ENCODE measurements at places on chromosomes 7 and 10.

DNA sequence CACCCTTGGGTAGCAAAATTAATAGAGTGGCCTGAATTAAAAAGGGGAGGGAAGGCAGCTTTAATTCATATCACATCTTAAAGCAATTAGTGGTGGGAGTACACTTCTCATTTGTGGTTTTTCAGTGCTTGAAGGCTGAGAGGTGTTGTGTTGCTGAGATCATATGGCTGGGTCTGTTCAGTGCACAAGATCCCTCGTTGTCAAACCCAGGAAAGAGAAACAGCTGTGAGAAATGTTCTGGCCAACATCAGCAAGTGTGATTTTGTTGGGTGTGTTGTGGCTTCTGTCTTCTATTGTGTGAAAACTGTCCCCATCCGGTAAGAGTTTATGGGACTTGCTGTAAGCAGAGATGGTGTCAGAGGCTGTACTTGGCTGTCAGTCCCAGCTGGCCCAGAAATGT is 197.9 kb upstream of the BMPER start:
- DNase-seq, result no peak

DNA sequence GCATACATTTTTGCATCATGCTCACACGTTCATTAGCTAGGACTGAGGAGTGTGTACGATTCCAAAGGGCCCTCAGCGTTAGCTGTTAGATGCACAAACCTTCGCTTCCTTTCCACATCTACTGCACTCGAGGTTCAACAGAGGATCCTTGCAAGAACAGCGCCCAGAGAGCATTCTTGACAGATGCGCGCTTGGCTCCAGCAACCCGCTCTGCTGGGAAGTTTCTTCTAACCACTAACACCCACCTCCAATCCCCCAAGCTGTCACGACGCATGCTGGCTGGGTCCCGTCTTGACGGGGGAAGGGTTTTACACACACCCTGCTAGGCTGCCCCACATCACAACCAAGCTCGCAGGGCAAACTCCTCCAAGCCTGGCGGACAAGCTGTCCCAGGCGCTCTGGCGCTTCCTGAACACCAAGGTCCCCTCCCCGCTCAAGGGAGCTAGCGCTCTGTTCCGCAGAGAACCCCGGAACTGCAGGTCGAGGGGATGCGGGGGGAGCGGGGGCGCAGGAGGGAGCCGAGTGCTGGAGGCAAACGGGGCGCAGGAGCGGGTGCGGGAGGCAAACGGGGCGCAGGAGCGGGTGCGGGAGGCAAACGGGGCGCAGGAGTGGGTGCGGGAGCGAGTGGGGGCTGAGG is 653 bp upstream of the ADRB1 start:
- no peak for DNase-seq

DNA sequence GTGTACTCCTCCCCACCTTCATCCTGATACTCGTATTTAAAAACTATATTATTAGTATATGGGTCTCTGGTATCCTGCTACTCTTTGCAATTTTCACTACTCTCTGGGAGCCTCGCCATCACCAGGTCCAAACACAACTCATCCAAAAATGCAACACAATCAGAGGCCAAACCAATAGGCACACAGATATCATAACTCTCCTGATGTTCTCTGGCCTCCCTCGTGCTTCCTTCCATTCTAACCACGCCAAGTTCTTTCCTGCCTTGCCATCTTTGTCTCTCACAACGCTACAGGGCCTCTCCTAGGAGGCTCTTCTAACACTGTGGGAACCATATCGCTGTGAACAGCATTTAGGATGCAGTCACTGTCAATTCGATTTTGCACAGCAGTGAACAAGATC is 7.3 kb downstream of the RHEB start:
- DNase-seq, result no peak

- DNase-seq, result no peak
Observed at GRCh38 chr10:190216-190615, 55.0 kb downstream of the ZMYND11 start.

GRCh38 chr7:139103057-139103815 is 6.3 kb downstream of the ZC3HAV1 start:
- DNase-seq, result no peak

GRCh38 chr7:136102881-136103280 is 125.7 kb upstream of the MTPN start:
- no peak for DNase-seq

GRCh38 chr7:151113344-151114150 is 27.3 kb downstream of the AGAP3 start:
- DNase-seq, result no peak

DNA sequence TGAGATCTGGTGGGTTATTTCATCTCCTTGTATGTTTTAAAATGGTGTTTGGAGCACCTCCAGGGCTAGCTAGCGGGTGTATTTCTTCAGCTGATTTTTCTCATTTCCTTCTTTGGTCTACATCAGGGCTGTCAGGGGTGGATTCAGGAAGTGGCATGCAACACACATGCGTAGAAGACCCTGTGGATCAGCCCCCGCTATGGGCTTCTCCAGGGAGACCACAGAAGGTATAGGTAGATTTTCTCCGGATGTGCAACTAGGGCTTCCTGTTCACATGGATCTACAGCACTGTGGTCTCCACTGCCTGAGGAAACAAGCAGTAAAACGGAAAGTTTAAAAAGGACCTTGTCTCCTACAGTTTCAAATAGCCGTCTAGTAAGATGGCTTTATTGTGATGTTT is 10.4 kb downstream of the NUB1 start:
- DNase-seq, result no peak

DNA sequence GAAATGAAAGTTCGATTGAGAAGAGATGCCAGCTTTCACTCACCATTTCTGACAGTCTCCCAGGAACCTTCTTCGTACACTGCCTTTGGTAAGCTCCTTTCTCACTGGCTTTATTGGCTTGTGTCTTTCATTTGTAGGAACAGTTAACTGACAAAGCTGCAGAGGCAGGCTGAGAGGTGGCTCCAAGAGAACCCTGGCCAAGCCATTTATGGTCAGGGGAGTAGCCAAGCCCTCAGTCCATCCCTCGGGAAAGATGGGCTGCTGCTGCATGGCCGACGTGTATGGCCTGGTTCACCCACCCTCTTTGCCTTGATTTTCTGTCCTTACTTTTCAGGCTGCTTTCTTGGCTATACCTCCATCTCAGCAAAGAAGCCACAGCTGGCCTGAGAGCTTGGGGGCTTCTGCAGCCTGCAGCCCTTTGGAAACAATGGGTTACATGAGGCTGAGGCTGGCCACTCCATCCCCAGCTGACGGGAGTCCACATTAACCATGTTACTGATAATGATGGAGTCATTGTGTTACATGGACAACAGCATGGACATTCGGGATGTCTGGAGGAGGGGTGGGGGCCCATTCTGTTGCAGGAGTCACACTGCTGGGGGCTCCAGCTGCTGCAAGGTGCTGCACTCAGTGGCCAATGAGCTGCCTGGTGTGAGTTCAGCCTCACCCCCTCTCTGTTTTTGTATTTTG is at the start of gene OPALIN:
TSS of gene OPALIN (minus strand) at position 152 of the 690 bp plus-strand sequence. CDS start at position 46, 106 bp downstream.
- no peak for DNase-seq

- DNase-seq, result no peak
Observed at GRCh38 chr10:87935290-87936141, 72.1 kb downstream of the PTEN start.

GRCh38 chr10:43193496-43194080 is 55.3 kb downstream of the CSGALNACT2 start:
- no peak for DNase-seq

- DNase-seq, result no peak
Observed at GRCh38 chr7:36281945-36282717, 107.5 kb upstream of the ANLN start.

- no peak for DNase-seq
Observed at GRCh38 chr7:29605671-29606070, 42.0 kb downstream of the PRR15 start.

- DNase-seq, result peak; percentile 50
Observed at GRCh38 chr10:1425879-1426278, 311.4 kb downstream of the ADARB2 start.

DNA sequence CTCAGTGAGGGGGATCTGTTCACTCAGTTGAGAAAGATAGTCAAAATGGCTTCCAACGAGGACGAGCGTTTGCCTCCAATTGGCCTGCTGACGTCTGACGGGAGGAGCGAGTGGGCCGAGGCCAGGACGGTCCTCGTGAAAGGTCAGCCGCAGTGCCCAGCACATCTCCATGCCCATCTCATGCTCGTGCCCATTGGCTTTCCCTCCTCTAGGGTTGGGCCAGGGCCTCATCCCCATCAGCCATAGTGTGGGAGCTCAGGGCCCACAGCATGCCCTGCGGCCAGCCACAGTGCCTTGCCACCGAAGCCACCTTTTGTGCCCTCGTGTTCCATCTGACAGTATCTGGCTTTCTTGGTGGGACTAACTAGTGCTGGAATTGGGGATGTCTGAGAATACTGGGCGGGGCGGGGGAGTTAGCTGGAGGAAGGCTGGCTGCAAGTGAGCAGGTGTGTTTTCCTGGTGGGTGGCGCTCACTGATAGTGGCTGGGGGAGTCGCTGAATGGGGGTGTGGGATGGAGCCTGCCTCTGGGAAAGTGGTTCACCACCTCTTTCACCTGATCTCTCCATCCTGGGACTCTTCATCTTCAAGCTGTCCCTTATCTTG is 13.9 kb downstream of the CHAT start:
- DNase-seq, result no peak

- DNase-seq, result no peak
Observed at GRCh38 chr7:44294325-44295069, 30.9 kb downstream of the CAMK2B start.

DNA sequence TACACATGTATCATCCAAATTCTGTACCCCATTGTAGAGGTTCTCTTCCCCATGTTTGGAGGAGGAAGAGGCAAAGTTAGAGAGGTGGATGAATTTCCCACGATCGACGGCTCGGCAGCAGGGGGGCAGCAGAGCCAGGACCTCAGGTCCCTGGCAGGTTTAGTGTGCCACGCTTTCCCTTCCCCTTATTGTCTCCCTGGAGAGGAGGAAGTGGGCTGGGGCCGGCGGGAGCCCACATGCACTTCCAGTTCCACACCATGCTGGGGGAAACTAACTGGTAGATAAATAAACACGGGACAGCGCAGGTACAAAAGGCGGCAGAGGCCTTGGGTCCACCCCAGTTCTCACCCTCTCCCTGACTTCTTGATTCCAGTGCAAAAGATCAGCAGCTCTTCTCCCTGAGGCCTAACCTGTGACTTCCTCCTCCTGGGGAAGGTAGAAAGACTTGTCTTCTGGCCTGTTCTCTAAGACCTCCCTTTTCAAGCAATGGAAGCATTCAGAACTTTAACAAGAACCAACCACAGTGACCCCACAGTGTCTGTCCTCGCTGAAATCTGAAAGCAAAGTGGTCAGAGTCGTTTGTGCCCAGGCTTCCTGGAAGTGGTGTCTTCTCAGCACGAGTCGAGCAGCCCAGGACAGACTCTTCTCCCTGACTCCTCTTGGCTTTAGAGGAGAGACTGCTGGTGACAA is 30.5 kb upstream of the SRGN start:
- DNase-seq, result no peak

GRCh38 chr7:142104550-142105527 is 6.7 kb upstream of the MGAM2 start:
- DNase-seq, result no peak

DNA sequence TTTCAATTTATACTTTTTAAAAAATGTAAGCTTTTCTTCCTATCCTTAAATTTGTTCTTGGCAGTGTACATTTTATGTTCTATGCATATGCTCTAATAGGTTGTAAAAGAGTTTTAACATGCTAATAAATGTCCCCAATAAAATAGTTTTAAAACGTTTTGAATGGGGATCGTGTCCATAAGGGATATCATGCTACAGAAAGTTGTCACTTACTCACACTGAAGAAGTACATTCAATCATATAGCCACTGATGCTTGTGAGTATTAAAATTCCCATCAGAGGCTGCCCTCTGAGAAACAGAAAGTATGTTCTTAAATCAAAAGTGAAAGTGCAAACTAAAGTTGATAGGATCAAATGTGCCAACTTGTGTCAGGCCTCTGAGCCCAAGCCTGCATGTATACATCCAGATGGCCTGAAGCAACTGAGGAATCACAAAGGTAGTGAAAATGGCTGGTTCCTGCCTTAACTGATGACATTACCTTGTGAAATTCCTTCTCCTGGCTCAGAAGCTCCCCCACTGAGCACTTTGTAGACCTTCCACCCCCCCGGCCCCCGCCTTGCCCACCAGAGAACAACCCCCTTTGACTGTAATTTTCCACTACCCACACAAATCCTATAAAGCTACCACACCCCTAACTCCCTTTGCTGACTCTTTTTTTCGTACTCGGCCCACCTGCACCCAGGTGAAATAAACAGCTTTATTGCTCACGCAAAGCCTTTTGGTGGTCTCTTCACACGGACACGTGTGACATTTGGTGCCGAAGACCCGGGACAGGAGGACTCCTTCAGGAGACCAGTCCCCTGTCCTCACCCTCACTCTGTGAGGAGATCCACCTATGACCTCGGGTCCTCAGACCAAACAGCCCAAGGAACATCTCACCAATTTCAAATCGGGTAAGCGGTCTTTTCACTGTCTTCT is 877 bp upstream of the NOD1 start:
- no peak for DNase-seq

- DNase-seq, result no peak
Observed at GRCh38 chr7:155058896-155059295, 11.2 kb upstream of the HTR5A start.

GRCh38 chr10:30970760-30971460 is 60.8 kb downstream of the ZNF438 start:
- DNase-seq, result no peak

GRCh38 chr7:14834883-14835282 is 67.7 kb downstream of the DGKB start:
- no peak for DNase-seq

DNA sequence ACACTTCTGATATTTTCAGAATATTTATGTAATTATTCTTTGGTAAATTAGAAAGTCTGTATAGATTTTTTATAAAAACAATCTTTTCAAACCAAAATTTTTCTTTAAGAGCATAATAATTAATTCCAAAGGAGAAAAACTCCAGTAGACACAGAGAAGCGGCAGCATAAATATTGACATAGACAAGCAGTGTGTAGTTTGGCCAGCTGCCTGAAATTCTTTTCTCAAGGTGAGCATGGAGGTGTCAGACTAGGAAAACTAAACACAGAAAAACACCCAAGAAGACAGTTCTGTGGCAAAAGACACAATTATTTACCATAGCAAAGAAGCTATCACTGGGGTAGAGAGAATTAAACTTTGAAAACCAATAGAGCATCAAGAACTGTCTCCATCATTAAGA is 82.4 kb downstream of the KLF6 start:
- DNase-seq, result no peak

- no peak for DNase-seq
Observed at GRCh38 chr7:65379318-65379717, 5.7 kb downstream of the ZNF92 start.

- DNase-seq, result no peak
Observed at GRCh38 chr10:97197030-97197500, 11.3 kb upstream of the SLIT1 start.

GRCh38 chr10:132392811-132393694 is 3.9 kb upstream of the PWWP2B start:
- no peak for DNase-seq

- DNase-seq, result no peak
Observed at GRCh38 chr10:47248386-47249090, 51.5 kb upstream of the GDF10 start.

DNA sequence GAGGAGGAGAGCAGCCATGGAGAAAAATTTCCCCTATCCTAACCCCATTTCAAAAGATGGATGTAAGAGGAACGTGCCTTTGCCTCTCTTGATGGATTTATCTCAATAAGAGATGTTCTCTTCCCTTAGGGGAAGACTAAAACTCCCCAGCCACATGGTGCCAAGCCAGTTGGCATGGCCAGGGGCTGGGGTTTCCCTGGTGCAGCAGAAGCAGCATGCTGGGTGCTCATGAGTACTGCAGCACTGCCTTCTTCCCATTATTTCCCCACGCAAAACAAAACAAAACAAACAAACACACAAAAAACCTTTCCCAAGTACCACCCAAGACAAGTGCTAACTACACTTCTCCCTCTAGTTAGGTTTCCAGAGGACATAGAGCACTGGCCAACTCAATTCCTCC is 97.2 kb downstream of the DOCK4 start:
- no peak for DNase-seq

All from GM12878 (cell line).